ENCODE measurements at places on chromosomes 1 and 21.

- no peak for DNase-seq
Measured at GRCh38 chr21:36703626-36704280, 4.8 kb downstream of the SIM2 start.

GRCh38 chr1:159077120-159077961, 775 bp upstream of the AIM2 start:
- DNase-seq = no peak

DNA sequence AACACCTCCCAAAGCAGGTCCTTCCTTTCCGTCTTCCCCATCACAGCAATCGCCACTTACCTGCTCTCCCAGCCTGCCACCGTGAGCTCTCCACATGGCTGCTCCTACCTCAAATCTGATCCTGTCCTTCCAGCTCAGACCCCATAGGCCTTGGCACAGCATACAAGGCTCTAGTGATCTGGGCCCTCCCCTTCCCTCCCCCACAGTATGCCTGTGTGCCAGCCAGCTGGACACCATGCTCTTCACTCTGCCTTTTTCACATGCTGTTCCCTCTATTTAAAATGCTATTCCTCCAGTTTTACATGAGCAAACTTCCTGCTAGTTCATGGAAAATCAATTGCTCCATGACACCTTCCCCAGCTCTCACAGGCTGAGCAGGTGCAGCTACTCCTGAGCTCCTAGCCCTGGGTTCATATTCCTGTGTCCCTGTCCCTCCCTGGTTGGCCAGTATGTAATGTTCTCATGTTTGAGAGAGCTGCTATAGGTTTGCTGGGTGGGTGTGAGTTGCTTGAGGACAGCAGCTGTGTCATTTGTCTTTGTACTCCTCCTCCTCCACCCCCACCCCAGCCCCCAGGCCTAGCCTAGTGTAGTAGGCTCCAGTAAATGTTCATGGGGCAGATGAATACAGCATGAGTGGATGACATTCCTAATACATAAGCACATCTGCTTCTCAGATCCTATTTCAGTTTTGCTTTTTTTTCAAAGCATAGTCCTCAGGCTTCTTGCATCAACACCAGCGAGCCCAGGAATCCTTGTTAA, 6.3 kb upstream of the TNNT2 start:
- DNase-seq = peak; percentile 26

DNA sequence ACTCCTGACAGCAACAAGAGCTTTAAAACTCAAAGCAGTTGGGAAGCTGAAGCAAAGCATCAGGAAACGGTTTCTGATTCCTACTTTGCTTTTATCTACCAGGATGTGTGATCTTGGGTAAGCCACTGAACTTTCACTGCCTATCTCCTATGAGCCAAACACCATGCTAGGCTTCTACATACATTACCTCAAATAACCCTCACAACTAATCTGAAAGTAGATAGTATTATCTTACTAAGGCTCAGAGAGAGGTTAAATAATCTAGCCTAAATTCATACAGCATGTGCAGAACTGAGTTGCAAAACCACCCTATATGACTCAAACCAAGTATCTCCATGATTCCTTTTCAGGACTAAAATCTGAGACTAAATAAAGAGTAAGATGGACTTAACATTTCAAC, 83.8 kb downstream of the EVI5 start:
- no peak for DNase-seq

DNA sequence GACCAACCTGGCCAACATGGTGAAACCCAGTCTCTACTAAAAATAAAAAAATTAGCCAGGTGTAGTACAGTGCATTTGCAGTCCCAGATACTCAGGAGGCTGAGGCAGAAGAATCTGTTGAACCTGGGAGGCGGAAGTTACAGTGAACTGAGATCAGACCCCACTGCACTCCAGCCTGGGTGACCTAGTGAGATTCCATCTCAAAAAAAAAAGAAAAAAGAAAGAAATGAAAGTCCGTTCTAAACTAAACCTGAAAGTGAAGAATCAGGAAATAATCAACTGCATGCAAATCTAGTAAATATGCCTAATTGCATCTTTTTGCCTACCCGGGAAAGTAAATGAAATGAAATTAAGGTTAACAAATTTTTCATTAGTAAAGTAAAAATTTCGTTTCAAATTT, 99.6 kb downstream of the ZZZ3 start:
- no peak for DNase-seq

- no peak for DNase-seq
Measured at GRCh38 chr1:160646711-160647328, at the start of gene SLAMF1. Gene SLAMF1, minus strand, starts transcription at chr1:160647044. Its CDS starts 99 bp downstream, at chr1:160646945.

DNA sequence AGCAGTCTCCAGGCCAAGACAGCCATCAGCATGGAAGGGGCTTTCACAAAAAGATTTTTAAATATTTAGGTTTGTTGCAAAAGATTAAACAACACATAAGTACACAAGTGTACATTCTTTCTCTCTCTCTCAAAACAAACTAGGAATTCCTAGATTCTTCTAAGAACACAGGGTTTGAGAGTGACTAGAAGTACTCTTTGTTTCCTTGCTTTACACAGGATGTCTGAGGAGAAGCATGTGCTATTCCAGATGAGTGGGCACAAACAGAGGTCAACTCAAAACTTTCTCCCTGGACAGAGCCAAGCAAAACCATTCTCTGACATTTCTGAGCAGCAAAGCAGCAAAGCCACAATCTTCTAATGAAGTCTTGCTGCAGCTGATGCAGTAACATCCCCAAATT, 210.6 kb upstream of the HOOK1 start:
- no peak for DNase-seq

DNA sequence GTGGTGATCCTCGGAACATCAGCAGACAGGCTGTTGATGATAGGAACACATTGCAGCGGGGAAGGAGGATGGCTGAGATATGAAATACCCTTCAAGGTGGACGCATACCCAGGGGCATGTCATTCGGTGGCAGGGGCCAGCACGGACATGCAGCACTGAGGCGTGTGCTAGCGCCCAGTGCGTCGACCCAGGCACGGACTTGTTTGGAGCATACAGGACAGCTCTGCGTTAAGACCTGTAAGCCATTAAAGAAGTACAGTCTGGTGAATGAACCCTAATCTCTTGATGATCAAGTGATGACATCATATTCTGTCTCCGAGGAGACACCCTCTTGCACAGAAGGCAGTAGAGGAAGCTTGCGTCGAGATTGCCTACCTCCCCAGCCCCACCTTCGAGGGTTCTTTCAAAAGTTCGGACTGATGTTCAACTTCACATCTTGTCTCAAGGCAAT, 63.6 kb upstream of the KIF26B start:
- DNase-seq = no peak

DNA sequence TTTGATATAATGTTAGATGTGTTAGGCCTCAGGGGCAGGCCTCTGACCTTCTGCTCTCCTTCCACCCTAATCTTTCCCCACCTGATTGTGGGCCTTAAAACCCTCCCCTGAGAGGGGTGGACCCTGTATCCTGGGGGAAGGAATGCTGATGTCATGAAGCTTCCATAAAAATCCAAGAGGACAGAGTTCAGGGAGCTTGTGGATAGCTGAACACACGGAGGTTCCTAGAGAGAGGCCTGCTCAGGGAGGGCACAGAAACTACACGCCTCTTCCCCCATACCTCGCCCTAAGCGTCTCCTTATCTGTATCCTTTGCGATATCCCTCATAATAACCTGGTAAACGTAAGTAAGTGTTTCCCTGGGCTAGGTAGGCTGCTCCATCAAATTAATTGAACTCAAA, 4.3 kb downstream of the MFN2 start:
- DNase-seq = no peak

DNA sequence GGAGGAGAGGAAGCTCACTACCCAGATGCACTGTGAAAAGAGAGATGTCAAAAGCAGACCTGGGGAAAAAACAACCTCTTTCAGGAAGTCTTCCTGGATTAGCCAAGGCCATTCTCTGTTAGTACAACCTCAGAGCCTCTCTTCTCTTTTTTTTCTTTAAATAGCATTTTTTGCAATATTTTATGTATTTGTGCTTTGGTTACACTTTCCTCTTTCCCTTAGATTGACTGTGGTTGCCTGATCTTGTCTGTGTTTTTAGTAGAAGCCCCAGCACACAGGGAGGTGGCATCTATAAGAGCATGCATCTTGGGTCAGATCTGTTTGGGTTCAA, 18.8 kb downstream of the SLC26A9 start:
- DNase-seq = no peak

DNA sequence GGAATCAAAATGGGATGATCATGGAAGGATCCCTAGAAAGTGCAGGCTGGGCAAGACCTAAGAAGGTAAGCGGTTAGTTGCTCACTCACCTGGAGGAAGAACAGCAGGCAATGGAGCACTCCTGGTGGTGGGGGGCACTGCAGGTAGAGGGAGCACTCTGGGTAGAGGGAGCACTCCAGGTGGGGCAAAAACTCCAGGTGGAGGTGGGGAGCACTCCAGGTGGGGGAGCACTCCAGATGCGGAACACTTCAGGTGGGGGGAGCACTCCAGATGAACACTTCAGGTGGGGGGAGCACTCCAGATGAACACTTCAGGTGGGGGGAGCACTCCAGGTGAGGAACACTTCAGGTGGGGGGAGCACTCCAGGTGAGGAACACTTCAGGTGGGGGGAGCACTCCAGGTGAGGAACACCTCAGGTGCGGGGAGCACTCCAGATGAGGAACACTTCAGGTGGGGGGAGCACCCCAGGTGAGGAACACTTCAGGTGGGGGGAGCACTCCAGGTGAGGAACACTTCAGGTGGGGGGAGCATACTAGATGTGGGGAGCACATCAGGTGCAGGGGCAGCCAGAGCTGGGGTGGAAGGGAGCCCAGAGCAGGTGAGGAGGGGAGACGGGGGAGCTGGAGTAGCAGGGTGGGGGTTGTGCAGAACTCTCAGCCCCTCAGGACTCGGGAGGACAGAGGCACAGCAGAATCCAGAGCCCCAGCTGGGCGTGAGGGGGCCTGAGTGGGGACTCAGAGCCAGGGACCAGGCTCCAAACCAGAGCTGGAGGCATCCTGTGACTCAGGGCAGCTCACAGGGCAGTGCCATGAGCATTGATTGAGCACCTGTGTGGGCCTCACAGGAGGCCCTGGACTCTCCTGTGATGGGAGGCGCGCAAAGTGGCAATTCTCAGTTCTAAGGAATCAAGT, 37.7 kb upstream of the COL6A1 start:
- no peak for DNase-seq

- no peak for DNase-seq
Measured at GRCh38 chr1:156104861-156105832, 9.4 kb upstream of the LMNA start.

GRCh38 chr1:65068202-65069010, 79.6 kb upstream of the AK4 start:
- peak; percentile 38 for DNase-seq

DNA sequence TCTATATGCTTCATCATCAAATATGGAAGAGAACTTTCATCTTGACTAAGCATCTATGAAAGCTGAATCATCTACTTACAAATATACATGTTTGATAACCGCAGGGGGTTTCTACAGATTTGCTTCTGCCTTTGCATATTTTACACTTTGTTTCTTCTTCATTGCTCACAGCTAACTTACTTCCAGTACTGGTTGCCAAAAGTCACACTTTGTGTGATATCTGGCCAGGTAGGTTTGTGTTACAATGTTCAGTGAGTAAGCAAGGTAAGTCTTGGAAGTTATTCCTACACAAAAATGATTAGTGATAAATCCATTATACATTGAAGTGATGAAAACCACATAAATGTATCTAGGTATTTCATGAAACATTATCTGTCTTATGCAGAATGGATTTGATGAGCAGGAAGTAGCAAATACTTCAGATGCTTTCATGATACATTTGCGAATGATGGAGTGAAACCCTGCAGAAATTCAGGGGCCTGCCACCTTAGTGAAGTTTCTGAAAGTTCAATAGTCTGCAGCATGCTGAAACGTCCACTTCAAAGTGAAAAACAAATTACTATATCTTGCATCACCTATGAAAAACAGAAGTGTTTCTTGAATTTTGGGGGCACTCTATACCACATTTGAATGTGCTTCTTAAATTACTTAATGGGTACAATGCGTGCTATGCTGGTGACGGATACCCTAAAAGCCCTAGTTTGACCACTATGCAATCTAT, 187.3 kb downstream of the ATP6V1G3 start:
- DNase-seq = no peak

- no peak for DNase-seq
Measured at GRCh38 chr1:155961937-155962336, 16.4 kb downstream of the ARHGEF2 start.

- no peak for DNase-seq
Measured at GRCh38 chr1:228804640-228805413, 69.5 kb downstream of the RHOU start.

DNA sequence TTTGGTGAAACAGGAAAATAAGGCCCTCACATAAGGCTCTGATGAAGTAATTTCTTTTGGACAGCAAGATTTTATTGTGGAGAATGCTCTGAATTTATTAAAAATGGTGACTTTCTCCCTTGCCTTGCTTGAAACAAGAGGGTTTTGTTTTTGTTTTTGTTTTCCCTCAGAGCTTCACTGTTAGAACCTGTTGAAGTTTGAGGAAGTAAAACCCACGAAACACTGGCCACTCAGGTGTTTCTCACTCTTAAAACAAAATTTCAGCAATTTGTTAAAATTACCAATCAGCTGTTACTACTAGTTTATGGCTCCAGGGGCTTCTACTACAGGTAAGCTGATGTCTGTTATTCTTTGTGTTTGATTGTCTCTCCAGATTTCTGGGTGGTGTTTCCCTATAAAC, 112.6 kb upstream of the B3GALT2 start:
- DNase-seq = no peak

- DNase-seq = no peak
Measured at GRCh38 chr1:204990059-204990664, 52.9 kb upstream of the CNTN2 start.

DNA sequence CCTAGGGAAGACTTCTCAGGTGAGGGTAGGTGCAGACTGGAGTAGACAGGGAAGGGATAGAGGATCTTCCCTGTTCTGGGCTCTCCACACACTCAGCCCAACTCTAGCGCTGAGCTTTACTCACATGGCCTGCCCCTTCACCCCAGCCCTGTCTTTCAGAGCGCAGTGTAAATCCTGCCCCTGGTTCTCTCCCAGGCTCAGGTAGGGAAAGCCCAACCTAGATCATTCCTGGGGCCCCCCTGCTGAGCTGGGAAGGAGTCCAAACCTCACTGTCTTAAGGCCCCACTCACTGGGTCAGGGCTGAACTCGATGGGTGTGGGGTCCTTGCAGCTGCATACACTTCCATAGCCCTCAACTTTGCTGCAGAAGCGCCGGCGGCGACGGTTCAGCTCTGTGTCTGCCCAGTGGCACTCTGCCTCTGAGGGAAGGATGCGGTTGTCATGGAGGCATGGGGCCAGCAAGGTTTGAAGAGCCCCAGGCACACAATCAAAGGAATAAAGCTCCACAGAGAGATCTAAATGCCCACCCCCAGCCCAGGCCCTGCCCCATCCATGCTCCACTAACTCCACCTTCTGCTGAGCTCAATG, 4.2 kb downstream of the POMGNT1 start:
- no peak for DNase-seq

DNA sequence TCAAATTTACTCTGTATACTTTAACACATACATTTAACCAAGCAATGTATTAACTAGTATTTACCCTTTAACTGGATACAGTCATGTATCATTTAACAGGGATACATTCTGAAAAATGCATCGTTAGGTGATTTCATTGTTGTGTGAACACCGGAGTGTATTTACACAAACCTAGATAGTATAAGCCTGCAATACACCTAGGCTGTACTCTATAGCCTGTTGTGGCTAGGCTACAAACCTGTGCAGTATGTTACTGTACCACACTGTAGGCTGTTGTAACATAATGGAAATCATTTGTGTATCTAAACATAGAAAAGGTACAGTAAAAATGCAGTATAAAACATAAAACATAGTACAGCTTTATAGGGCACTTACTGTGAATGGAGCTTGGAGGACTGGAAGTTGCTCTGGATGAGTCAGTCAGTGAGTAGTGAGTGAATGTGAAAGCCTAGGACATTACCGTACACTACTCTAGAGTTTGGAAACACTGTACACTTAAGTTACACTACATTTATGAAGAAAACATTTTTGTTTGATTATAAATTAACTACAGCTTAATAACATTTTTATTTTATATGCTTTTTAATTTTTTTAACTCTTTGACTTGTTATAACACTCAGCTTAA, 21.3 kb downstream of the RGS4 start:
- no peak for DNase-seq
